ENCODE measurements at places on chromosomes 2 and 18.

GRCh38 chr2:43818761-43819160 lies 19.9 kb downstream of the ABCG5 start:
- DNase-seq, result peak; percentile 10

DNA sequence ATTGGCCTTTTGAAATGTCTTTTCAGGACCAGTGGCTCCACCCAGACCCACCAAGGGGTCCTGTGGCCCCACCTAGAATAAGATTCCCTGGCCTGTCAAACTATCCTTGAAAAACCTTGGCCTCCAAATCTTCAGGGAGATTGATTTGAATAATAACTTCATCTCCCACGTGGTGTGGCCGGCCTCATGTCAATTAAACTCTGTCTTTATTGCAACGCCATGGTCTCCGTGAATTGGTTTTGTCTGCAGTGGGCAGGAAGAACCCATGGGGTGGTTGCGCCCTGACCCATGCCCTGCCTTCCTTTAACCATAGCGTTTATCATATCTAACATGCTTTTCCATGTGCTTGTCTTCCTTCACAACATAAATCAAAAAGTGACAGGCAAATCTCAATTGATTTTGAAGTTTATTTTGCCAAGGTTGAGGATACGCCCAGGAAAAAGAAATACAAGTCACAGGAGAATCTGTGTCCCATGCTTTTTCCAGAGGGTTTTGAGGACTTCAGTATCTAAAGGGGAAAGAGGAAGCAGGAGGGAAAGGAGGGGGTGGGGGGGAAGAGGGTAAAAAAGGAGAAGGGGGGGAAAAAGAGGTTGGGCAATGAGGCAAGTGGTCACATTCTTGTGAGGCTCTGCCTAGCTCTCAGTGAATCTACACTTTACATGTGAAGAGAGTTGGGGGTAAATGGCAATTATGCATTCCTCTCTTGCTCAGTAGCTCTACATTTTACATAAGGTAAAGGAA lies 66.5 kb upstream of the CABLES1 start:
- no peak for DNase-seq

DNA sequence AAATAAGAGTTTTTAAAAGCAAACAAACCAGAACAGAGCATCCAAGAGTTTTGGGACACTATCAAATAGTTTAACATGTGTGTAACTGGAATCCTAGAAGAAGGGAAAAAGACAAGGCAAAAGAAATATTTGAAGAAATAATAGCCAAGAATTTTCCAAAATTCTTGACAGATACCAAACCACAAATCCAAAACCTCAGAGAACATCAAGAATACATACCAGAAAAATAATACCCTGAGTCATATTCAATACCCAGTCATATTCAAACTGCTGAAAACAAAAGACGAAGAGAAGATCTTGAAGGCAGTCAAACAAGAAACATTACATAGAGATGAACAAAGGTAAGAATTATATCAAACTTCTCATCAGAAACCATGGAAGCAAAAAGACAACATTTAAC lies 22.9 kb downstream of the INO80C start:
- no peak for DNase-seq

DNA sequence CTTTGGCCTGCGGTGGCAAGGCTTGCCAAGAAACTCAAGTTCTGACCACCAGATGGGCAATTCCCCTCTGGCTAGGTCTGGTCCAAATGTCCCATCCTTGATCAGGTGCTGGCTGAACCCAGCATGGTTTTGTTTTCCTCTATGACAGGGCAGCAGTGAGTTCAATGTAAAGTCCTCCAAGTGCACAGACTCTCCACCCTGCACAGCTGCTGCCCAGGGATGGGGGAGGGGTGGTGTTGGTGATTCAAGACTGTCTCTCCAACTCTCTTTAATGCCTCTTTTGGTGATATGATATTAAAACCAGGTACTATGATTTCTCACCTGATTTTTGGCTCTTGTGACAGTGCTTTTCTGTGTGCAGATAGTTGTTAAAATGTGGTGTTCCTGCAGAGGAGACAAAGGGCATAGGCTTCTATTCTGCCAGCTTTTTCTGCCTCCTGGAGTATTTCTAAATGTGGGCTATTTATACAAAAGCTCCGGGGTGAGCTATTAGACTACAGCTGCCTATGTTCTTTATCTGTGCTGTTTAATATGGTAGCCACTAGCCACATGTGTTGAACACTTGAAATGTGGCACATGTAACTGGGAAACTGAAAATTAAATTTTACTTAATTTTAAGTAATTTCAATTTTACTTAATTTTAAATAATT lies 64.0 kb upstream of the STK39 start:
- peak; percentile 13 for DNase-seq

GRCh38 chr2:164903204-164903603 lies 52.1 kb downstream of the SLC38A11 start:
- DNase-seq, result peak; percentile 75

DNA sequence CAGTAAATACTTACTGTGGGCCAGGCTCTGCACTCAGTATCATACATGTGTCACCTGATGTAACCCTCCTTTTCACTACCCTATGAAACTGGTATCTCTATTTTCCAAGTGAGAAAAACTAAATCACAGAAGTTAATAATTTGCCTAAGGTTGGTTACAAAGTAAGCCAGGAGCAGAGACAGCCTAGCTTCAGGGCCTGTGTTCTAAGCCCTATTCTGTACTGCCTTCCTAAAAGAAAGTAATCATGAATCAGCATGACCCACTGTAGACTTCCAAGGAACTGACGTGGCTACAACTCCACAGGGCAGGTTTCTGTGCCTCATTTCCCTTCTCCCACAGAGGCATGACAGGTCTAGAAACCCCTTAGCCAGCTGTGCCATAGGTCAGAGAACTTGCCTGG lies 14.3 kb downstream of the ZNF142 start:
- DNase-seq, result peak; percentile 35

DNA sequence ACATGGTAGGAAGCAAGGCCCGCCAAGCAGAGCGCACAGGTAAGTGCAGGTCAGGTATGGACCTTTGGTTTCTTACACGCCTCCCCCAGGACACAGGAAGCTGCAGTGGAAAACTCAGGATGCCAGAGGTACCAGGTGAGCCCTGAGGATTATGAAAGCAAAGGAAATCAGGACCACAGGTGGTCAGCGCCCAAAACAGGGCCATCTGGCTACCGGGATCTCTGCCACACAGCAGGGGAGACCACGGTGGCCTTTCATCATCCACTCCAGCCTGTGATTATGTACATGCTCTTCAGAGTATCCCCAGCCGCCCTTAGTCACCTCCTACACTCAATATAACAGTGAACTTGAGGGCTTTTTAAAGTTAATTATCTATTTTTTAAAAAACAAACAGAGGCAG lies 125.5 kb upstream of the EPC2 start:
- DNase-seq, result no peak

DNA sequence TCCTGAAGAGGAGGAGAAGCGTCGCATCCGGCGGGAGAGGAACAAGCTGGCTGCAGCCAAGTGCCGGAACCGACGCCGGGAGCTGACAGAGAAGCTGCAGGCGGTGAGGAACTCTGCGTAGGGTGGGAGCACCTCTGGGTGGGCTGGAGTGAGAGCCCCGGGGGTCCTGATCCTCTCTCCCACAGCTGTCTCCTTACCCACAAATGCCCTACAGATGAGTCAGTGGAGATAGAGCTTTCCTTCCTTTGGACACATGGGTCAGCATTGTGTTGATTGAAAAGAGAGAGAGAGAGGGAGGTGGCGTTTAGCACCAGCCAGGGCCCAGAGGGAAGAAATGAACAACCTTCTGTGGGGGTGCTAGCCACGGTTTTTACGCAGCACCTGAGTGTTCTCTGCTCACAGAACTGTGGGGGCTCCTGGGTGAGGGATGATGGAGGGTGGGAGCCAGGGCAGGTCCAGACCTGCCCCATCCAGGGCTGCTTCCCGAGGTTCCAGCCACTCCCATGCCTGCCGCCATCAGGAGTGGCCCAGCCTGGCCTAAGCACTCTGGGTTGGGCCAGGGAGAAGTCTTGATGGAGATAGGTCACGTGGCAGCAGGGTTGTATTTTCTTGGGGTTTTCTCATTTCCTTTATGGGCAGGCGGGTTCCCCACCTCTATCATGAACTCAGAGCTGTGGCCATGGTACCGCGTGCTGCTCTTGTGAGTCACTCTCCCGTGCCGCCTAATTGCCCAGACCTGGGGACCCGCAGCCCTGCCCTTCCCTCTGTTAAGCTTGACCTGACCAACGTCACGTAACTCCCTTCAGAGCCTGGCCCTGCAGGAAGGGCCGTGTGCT lies 16.3 kb downstream of the FOSL2 start:
- DNase-seq, result peak; percentile 39

Measured in foreskin fibroblast (primary cell).